ENCODE measurements at places on chromosomes 5 and 9.

DNA sequence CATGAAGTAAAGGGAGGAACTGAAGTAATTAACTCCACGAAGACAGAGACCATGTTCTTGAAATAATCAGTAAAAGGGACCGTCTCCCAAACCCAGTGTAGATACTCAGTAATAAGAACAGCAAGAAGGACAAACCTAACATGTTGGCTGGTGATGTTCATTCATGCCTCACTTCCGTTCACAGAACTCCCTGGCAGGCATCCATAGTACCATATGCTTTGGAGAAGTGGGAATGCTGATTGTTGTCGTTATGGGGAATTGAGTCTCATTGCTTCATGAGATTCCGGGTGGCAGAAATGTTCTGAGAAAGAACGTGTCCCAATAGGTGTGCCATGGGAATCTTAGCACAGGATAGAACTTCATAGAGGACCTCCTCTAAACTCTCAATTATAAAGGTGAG is 452.3 kb downstream of the ZSWIM6 start:
- DNase-seq, result no peak

DNA sequence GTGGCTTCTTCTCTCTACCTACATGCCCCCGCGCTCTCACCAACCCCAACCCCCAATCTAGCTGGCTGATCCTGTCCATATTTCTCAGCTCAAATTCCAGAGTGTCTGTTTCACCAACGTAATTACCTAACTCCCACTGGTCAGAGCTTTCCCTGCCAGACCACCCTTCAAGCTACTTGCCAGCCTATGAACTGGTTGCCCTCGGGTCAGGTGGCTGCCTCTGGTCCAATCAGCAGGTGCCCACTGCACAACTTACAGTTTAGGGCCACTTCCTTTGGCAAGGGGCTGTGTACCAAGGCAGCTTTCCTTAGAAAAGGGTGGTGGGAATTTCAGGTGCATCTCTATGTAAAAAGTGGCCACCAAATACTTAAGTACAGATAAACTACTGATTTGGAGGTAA is 92.2 kb upstream of the SLC30A5 start:
- no peak for DNase-seq

- no peak for DNase-seq
These were observed 648.5 kb upstream of the WWC1 start for GRCh38 chr5:167642779-167643517.

DNA sequence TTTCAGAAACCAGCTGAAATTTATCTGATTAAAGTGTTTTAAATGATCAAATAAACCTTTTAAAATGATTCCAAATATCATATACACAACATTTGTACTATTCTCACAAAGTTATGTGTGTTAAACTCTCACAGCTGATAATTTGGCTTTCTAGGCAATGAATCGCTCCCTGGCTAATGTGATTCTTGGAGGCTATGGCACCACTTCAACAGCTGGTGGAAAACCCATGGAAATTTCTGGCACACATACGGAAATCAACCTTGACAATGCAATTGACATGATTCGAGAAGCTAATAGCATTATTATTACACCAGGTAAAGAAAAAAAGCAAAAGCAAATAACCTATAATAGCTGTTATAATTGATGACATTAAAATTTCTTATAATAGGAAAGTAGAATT is 72.4 kb downstream of the NNT start:
- no peak for DNase-seq

- no peak for DNase-seq
These were observed 116.0 kb downstream of the AUH start for GRCh38 chr9:91245431-91246313.

GRCh38 chr9:96423985-96424336 is 5.8 kb upstream of the ZNF367 start:
- DNase-seq, result no peak
